ENCODE measurements at places on chromosomes 7 and 10.

DNA sequence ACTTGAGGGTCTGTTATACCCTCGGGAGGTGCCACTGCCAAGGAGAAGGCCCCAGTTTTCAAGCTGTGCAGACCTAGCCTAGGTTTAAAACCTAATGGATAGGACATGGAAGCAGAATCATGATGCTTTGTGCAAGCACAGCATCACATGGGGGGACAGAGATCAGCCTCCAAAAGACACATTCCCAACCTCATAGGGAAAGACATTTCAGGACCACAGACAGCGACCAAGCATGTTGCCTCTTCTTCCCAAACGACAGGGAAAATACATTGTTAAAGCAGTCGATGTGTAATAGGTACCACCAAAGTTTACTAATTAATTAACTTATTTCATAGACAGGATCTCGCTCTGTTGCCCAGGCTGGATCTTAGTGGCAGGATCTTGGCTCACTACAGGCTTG, 573.9 kb downstream of the TCERG1L start:
- H3K36me3 ChIP-seq, result no peaks in the 10 kb centered on the region
- H3K4me3 ChIP-seq, result no peak overlapping the region
- no peaks in the 10 kb centered on the region for H3K4me1 ChIP-seq
- DNase-seq, result no peak
- H3K27me3 ChIP-seq, result no peaks in the 10 kb centered on the region

DNA sequence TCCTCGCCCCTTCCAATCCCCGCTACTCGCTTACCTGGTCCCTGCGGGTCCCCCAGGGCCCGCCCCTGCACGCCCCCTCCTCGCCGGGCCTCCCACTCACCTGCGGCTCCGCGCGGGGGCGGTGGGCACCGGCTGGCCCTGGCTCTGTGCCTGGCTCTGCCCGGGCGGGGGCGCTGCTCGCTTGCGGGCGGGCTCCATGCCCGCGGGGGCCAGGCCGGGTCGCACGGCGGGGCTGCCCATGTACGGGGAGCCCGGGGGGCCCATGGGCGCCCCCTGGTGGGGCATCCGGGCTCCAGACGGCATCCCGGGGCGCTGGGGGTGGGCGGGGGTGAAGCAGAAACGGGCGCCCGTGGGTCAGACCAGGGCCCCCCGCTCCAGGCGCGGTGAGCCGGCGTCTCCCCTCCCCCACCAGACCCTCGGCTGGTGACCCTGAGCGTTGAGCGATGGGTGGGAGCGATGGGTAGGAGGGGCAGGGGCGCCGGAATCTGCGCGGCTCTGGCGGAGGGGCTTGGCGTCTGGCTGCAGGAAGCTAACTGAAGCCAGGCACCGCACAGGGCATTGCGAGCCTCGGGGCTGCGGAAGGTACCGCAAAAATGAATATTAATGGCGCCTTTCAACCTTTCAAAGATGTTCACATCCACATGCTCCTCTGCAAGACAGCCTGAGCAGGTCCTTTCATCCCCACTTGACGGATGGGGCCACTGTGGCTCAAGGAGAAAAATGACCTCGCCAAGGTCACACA, 3.0 kb downstream of the SMARCD3 start:
- peak; percentile 66 for DNase-seq
- H3K36me3 ChIP-seq, result no peaks in the 10 kb centered on the region
- peaks cover 13% of the 10 kb centered on the region for H3K27me3 ChIP-seq
- H3K27ac ChIP-seq, result no peak overlapping the region

GRCh38 chr10:70074971-70075370, 22.3 kb downstream of the MACROH2A2 start:
- no peaks in the 10 kb centered on the region for H3K36me3 ChIP-seq
- no peak overlapping the region for H3K4me3 ChIP-seq
- DNase-seq, result no peak

DNA sequence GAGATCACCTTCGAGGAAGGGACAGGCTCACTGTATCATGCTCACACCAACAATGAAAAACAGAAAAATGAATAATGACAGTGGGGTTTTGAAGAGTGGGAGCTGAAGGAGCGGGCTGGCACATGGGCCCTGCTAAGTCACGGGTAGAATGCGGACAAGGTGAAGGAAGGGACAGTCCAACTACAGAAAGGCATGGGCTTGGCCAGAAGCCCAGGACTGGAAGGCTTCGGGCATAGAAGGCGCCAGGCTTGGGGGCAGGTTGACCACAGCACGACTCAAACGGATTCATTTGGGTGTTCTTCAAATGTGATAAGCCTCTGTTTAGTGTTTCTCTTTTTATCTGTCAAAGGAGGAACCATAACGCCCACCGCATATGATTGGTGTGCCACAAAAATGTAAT, 509.5 kb downstream of the CCSER2 start:
- H3K4me1 ChIP-seq, result no peaks in the 10 kb centered on the region
- no peaks in the 10 kb centered on the region for H3K36me3 ChIP-seq
- H3K27ac ChIP-seq, result no peak overlapping the region
- no peak for DNase-seq
- no peak overlapping the region for H3K4me3 ChIP-seq

DNA sequence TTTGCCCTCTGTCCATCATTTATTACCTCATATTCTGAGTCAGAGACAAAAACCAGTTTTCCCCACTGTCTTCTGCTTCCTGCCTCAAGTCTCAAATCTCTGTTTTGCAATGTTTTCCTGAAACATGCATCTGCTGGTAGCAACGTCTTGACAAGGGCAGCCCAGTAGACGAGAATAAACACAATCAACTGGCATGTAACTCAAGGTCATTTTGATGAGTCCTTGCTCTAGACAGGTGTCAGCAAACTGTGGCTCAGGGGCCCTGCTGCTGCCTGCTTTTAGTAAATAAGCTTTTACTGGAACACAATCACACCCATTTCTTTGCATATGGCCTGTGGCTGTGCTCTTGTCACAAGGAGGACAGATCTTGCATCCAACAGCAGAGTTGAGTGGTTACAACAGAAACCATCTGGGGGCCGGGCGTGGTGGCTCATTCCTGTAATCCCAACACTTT, 59.8 kb downstream of the ITIH5 start:
- H3K36me3 ChIP-seq, result no peaks in the 10 kb centered on the region
- no peak for DNase-seq
- no peaks in the 10 kb centered on the region for H3K27me3 ChIP-seq
- H3K4me1 ChIP-seq, result no peaks in the 10 kb centered on the region
- no peak overlapping the region for H3K4me3 ChIP-seq

DNA sequence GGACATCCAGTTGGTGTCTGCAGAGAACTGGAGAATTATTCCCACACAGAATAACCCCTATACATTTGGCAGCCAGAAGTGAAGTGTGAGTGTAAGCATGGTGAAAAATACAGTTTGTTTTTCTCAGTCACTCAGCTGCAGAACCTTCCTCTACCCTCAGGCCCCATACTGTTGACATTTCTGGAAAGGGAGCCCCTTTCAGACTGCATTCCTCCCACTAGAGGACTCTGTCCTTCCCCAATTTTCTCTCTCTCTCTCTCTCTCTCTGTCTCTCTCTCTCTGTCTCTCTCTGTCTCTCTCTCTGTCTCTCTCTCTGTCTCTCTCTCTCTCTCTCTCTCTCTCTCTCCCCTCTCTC, 86.8 kb upstream of the STEAP1B start:
- no peaks in the 10 kb centered on the region for H3K4me1 ChIP-seq
- no peaks in the 10 kb centered on the region for H3K36me3 ChIP-seq
- H3K4me3 ChIP-seq, result no peak overlapping the region
- H3K27ac ChIP-seq, result no peak overlapping the region

DNA sequence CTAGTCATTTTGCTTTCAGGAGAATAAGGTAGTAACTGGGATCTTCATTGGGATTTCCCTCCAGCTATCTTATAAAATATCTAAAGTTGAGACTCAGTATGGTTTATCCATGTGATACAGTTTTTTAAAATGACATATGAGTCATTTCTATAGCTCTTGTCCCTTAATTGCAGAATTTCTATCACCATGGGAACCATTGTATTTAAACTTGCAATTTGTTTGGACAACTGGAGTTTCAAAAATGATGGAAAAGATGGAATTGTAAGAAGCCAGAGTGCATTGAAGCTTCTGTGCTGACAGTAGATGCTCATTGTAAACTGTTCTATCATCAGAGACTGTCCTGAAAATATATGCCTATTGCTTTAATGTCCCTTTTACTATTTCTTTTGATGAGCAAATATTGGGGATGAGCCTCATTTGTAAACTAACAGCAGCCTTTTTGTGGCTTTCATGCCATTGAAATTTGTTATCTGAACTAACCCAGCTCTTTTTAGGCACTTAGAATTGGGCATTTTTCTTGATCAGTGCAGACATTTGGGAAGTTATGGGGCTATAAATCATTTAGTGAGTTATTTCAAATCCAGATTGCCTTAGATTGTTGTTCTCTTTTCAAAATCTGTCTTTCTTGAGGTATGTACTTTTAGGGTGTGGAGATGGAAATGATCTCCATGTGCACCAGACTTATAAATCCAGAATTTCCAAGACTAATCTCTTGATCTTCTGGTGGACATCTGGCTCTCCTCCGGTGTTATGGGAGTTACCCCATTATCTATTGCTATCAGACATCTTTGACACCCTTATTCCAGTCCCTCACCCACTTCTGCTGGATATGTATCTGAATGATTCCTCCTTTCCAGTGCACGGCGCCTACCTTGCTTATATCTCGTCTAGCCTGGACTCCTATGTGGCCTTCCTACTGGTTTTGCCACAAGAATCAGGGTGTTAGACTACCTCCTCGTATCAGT, 159.0 kb downstream of the SND1 start:
- H3K27ac ChIP-seq, result no peak overlapping the region
- H3K27me3 ChIP-seq, result no peaks in the 10 kb centered on the region
- H3K4me1 ChIP-seq, result no peaks in the 10 kb centered on the region
- H3K4me3 ChIP-seq, result no peak overlapping the region
